ENCODE measurements at places on chromosomes 5 and 9.

DNA sequence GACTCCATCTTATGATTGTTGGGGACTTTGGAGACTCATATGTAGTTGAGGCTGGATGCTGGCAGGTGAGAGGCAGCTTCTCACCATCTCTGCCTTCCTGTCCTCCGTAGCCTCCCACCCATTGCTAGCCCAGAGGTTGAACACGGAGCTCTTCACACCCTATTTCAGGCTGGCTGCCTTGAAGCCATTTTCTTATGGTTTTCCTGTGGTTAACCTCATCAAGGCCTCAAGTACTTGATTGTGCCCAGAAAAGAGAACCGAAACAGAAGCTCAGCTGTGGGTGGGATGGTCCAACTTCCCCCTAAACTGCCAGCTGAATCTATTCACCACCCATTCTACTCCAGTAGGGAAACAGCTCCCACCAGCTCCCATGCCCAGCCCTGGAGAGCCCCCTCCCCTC, 102.9 kb downstream of the LIFR start:
- no peak for DNase-seq

- DNase-seq, result no peak
These were observed 317.2 kb downstream of the ZSWIM6 start for GRCh38 chr5:61649231-61649630.

DNA sequence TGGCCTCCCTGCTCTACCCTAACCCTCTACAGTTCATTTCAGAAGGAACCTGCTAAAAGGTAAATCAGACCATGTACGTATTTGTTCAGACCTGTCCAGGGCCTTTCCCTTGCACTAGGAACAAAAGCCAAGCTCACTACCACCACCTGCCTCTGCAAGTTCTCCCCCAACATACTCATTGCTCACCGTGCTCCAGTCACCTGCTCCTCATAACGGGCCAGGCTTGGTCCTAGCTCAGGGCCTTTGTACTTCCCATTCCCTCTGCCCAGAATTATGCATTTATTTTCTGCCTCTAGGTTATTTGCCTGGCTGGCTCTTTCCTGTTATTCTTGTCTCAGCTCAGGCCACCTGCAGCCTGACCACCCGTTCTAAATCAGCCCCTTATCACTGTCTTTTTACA, 4.8 kb upstream of the FGF1 start:
- DNase-seq, result no peak

- DNase-seq, result no peak
These were observed 80.0 kb upstream of the ITGA2 start for GRCh38 chr5:52909192-52909591.

GRCh38 chr5:32233696-32234447, 59.8 kb upstream of the GOLPH3 start:
- DNase-seq, result no peak

DNA sequence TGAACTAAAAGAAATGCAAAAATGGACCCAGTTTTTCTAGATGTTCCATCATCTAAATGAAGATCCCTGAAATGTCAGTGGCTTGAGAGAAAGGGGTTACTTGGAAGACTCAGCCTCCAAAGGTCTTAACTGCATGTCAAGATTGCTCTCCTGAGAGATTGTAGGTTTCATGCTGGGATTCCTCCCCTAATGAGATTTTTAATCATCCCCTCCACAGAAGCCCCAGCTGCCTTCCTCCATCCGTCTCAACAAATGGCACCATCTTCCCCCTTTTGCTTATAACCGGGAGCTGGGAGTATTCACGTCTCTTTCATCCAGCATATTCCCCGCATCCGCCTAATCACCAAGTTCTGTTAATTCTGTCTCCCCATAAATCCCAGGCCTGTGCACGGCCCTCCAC, 104.5 kb downstream of the NSG2 start:
- DNase-seq, result no peak

DNA sequence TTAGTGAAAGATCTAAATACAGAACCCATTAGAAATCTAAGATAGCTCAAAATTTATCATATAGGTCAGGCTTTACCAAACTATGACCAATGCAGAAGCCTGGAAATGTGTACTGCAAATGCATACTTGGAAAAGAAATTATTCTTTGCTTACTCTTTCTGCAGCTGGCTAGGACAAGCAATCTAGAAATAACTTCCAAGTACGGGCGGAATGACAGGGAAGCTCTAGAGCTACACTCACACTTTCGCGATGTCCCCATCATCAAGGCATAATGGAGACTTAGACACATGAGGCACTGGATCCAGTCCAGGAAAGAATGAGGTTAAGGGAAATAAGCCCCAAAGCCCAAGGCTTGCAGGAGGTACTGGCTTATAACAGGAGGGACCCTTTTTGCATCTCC, 22.4 kb upstream of the MAP1B start:
- no peak for DNase-seq

DNA sequence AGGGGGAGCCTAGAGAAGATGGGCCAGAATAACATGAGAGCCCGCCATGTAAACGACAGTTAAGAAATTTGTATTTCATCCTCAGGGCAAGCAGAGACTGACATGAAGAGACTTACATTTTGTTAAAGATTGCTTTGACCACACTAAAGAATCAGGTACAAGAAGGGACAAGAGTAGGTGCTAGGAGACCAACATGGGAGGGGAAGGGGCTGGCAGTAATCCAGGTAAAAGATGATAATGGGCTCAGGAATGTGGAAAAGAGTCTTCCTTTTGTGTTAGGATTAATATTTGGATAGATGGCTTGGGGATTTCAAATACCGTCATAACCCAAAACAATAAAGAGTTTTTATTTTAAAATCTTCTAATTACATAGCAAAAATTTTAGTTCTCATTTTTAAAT, 137.3 kb downstream of the ZNF462 start:
- DNase-seq, result no peak

- no peak for DNase-seq
These were observed 16.3 kb downstream of the CARD19 start for GRCh38 chr9:93112116-93112863.

DNA sequence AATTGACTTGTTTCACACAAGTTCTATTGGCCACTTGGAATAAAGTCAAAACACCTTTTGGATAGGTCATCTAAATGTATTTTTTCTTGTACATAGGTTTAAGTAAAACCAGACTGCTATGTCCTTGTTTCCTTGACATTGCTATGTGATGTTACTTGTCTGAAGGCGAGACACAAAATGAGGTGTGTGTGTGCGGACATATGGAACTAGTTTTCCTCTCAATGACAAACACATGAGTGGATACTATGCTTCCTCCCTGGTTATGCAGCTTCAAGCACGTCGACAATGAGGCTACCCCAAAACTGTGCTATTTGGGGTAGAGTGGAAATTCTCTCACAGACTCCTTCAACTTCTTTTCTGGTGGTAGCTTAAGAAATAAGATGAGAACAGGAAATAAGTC, 276.8 kb downstream of the GAS1 start:
- DNase-seq, result no peak

DNA sequence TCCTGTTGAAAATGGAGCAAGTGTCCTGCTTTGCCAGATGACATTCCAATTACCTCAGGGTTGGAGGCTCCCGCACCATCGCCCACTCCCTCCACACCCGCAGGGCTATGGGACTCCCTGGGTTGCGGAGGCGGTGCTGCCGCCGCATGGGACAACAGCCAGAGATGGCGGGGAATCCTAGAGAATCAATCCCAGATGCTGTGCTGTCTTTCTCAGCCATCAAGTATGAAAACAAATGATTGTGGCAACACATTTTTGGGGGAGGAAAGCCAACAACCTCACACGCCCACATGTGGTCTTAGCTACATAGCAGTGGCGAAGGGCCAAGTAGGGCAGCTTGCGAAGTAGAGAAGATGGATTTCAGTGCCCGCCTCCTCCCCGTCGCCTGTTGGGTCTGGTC, 46.7 kb downstream of the IL31RA start:
- no peak for DNase-seq

GRCh38 chr5:107523029-107523680, 147.6 kb downstream of the EFNA5 start:
- no peak for DNase-seq
